ENCODE measurements at places on chromosomes 7 and 10.

DNA sequence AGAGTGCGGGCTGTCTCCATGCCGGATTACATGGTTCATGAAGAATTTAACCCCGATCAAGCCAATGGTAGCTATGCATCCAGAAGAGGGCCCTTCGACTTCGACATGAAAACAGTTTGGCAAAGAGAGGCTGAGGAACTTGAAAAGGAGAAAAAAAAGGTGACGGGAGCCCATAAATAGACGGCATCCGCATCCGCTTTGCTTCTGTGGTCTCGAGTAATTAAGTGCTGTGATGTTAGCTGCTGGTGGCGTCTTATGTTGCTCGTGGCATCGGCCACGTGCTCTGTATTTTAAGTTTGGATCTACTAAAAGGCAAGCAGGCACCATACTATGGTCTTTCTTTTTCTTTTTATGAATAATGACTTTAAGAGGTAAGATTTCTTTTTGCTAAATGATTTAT is 11.1 kb downstream of the C7orf57 start:
- no peak for DNase-seq

GRCh38 chr10:76303682-76304316 is 872.4 kb downstream of the LRMDA start:
- DNase-seq, result peak; percentile 62

GRCh38 chr7:6180344-6180725 is 92.1 kb downstream of the CYTH3 start:
- no peak for DNase-seq

GRCh38 chr10:11757454-11757820 is 15.3 kb downstream of the ECHDC3 start:
- peak; percentile 34 for DNase-seq

GRCh38 chr7:108839076-108839475 is 269.4 kb downstream of the DNAJB9 start:
- no peak for DNase-seq

GRCh38 chr10:69445041-69445440 is 6.2 kb upstream of the TSPAN15 start:
- no peak for DNase-seq

GRCh38 chr10:34723750-34724149 is 91.3 kb downstream of the PARD3 start:
- DNase-seq, result no peak

DNA sequence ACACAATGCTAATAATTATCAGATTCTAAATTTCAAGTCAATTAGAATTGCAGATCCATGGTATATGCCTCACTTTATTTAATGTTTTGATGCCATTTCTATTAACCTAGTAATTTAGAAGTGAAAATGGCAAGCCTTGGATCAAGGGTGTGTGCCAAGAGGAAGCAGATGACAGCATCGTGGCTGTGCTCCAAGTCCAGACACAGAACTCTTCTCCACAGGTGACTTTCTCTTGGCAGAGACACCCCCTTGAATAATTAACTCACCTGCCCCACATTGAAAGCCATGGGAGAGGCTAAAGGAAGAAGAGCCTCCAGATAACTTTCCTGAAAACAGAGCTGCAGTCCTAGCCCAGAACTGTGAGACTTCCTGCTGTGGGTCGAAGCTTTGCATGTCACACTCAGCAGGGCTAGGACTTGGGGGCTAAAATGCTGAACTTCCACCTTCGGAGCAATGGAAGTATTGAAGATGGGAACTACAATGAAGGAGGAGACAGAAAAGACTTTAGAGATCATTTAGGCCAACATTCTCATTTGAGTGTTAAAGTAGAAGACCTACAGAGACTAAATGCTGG is 996 bp upstream of the C10orf90 start:
- no peak for DNase-seq

GRCh38 chr10:110786172-110786571 is 85.6 kb upstream of the PDCD4 start:
- DNase-seq, result no peak

GRCh38 chr10:5018134-5018533 is 14.5 kb upstream of the AKR1C2 start:
- peak; percentile 9 for DNase-seq

DNA sequence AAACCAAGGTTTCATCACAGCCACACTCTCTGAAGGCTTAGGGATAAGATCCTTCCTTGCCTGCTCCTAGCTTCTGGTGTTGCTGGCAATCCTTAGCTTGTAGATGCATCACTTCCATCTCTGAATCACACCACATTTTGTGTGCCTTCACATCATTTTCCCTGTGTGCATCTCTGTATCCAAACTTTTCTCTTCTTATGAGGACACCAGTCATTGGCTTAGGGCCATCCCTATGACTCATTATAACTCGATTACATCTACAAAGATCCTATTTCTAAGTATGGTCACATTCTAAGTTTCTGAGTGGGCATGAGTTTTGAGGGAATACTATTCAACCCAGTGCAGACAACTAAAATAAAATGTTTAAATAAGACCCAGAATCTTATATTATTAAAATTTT is 121.7 kb downstream of the C7orf25 start:
- no peak for DNase-seq

GRCh38 chr10:26516540-26517101 is 78.5 kb downstream of the APBB1IP start:
- no peak for DNase-seq

- no peak for DNase-seq
Observed at GRCh38 chr10:95275726-95276366, 15.0 kb downstream of the PDLIM1 start.

DNA sequence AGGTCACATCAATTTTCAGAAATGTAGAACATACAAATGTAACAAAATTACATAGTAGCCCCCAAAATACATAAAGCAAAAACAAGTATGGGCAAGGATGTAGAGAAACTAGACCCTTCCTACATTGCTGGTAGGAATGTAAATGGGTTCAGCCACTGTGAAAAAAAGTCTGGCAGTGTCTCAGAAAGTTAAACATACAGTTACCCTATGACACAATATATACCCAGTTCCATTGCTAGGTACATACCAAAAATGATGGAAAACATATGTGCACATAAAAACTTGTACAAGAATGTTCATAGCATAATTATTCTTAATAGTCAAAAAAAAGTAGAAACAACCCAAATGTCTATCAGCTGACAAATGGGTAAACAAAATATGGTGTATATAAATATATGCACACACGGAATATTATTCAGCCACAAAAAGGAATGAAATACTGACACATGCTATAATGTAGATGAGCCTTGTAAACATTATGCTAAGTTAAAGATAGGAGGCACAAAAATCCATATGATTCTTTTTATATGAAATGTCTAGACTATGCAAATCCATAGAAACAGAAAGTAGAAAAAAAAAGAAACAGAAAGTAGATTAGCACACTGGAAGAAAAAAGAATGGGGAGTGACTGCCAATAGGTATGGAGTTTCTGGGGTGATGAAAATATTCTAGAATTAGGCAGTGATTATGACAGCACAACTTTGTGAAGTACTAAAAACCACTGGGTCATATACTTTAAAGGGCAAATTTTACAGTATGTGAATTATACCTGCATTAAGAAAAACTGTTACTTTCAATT is 13.5 kb downstream of the HERPUD2 start:
- no peak for DNase-seq

DNA sequence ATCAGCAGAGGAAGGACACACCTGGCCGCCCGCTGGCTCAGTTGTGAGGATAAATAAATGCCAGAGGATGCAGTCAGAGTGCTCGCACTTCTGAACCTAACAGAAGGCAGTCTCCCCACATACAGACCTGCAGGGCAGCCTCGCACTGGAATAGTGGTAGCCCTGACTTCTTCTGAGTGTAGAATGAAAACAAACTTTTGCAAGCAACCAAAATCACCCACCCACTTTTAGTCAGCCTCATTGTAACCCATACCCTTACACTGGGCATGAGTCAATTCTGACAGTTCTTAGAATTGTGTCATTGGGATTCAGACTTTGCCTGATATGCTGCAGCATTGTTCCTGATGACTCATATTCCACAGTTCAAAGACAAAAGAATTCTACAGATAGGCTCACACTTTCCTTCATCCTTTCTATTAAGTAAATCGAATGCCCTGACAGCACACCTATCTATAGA is 167.0 kb upstream of the CDK1 start:
- peak; percentile 62 for DNase-seq

GRCh38 chr10:43885842-43886241 is 237.2 kb upstream of the ZNF32 start:
- DNase-seq, result no peak

DNA sequence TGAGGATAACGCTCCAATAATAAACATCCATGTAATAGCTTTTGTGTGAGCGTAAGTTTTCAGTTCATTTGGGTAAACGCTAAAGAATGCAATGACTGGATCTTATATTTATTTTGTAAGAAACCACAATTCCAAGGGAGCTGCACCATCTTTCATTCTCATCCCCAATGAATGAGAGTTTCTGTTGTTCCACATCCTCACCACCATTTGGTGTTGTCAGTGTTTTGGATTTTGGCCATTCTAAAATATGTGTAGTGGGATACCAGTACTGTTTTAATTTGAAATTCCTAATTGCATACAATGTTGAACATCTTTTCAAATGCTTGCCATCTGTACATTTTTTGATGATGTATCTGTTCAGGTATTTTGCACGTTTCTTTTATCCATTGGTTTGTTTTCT is 50.9 kb upstream of the SEMA3D start:
- no peak for DNase-seq

GRCh38 chr10:96596422-96597407 is 9.9 kb upstream of the TM9SF3 start:
- no peak for DNase-seq
